ENCODE measurements at places on chromosomes 4 and X.
A peak's percentile ranks its signal among the peaks of the same experiment; 100 is the strongest.

GRCh38 chr4:144355811-144356757, 215.6 kb upstream of the GYPA start:
- DNase-seq: no peak

GRCh38 chr4:35934320-35934981, 309.9 kb downstream of the ARAP2 start:
- no peak for DNase-seq

DNA sequence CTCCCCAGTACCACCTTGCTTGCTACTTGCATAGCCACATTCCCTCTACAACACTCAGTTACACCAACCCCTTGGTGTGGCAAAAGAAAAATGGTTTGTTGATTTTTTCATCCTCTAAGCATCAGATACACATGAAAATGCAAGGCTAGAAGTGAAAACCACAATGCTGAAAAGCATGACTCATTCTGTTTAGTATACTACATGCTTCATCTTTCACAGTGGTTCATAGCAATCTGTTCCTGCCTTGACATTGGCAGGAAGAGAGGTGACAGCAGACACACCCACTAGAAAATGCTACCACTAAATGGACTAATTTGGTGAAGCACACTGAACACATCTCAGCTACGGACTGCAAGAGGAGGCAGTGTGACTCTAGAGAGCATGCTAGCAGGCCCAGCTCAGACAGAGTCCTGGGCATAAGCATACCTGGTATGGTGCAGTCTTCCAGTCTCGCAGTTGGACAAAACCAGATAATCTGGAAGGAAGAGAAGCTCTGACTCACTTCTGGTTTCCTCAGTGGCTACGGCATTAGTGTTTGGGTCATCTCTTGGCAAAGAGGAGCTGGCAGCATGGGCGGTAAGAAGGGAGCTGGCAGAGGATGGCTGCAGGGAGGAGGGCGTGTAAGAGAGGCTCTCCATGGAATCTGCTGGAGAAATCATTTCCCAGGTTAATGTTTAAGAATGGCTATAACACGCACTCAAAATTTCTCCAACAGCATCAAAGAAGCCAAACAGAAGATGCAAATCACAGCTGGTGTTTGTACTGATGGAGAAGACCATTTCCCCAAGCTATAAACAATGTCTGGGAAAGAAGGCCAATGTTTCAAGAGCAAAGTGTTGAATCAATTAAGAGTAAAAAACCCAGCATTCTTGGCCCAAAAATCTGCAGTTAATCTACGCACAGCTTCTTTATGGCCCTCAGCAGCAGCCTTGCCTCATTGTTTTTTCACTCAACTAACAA, 37.8 kb downstream of the GAB3 start:
- DNase-seq: peak; percentile 23

DNA sequence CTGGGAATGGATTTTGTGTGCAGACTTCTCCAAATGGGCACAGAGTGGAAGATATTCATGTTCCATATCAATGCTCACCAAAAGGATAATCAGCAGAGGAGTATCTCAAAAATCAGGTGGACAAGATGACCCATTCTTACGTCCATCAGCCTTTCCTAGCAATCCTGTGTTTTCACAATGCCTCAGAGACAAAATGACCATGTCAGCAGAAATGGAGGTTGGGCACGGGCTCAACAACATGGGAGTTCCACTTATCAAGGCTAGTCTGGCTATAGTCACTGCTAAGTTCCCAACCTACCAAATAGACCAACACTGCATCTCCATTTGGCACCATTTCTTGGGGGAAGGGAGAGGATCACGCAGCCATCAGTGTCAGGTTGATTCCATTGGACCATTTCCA, 179.0 kb downstream of the COX7B2 start:
- DNase-seq: no peak

- DNase-seq: no peak
Observed at GRCh38 chr4:177855507-177856197, 413.4 kb upstream of the AGA start.

GRCh38 chrX:10415306-10416001, 204.9 kb downstream of the MID1 start:
- no peak for DNase-seq

DNA sequence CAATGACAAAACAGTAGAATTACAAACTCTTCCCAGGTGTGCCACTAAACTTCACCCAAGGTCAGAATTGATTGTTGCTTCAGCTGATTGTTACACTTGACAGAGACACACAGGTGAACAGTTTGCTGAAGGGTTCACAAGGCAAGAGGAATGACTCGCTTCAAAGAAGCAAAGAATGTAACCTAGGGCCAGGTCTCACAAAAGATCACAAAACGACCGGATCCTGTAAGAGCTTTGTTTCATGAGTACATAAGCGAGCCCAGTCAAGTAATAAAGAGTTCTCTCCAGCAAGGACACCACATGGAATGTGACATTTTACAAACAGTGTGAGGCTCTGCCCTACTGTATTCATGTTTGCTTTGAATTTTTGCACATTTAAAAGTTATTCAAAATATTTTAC, 9.1 kb downstream of the LNX1 start:
- DNase-seq: no peak

- DNase-seq: peak; percentile 51
Observed at GRCh38 chrX:12984603-12985319, 9.9 kb downstream of the TMSB4X start.

GRCh38 chr4:137558951-137559350, 26.7 kb upstream of the PCDH18 start:
- no peak for DNase-seq

DNA sequence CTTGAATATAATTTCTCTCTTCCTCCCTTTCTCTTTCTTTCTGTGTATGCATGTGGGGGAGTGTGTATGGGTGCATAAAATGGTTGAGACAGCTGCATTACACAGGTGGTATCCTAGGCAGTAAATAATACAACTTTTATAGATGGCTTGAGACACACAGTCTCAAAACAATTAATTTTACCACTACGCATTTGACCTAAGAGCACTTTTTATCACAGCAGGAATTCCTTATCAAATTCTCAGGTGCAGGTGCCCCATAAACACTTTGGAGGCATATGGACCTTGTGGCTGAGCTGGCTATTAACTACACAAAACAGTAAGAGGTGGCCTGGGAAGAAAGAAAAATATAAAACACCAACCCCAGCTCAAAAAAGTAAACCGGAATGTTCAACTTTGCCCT, 91.3 kb downstream of the RASGEF1B start:
- no peak for DNase-seq

- DNase-seq: no peak
Observed at GRCh38 chr4:121007660-121008059, 64.7 kb downstream of the NDNF start.

DNA sequence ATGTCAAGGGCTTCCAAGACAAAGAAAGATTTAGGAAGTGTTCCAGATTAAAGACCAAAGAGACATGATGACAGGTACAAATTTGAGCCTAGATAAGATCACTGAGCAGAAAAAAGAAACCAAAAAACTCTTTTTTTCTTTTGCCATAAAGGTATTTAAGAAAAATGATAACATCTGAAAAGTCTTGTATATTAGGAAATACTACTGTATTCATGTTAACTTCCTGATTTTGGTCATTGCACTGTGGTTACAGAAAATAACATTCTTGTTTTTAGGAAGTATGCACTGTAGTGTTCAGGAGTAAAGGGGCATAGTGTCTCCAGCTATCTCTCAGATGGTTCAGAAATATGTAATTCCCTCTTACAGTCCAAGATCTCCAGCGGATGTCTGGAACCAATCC, 37.1 kb downstream of the RWDD4 start:
- no peak for DNase-seq

GRCh38 chr4:153061971-153062370, 125.8 kb downstream of the FHDC1 start:
- no peak for DNase-seq

GRCh38 chr4:165293927-165294649, 33.4 kb upstream of the MSMO1 start:
- DNase-seq: no peak

- DNase-seq: no peak
Observed at GRCh38 chr4:156173937-156174336, 220.3 kb upstream of the CTSO start.

- no peak for DNase-seq
Observed at GRCh38 chrX:74372272-74372671, 49.0 kb upstream of the SLC16A2 start.

DNA sequence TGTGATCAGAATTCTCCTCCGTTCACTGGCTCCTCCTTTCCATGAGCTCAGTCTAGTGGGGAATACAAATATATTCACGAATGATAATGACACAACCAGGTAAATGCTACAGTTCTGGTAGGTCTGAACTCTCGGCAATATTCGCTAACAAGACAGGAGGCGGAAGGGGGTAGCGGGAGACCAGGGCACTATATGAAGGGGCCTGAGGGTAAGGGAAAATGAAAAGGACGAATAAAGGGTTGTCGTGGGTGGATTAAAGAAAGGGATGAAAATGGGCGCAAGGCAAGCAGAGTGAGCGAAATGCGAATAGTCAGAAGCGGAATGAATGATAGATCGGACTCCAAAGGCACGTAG, 743 bp downstream of the NKAP start:
- DNase-seq: no peak

All from effector memory CD4-positive, alpha-beta T cell (primary cell).